Activated naive CD4-positive, alpha-beta T cell treated with anti-CD3 and anti-CD28 coated beads for 36 hours (primary cell): ENCODE measurements at places on chromosomes 1 and 21. TPM values are rescaled to one million over a fixed set of nuclear protein-coding genes. Genes with fewer than 3 reads are reported as not detected.

DNA sequence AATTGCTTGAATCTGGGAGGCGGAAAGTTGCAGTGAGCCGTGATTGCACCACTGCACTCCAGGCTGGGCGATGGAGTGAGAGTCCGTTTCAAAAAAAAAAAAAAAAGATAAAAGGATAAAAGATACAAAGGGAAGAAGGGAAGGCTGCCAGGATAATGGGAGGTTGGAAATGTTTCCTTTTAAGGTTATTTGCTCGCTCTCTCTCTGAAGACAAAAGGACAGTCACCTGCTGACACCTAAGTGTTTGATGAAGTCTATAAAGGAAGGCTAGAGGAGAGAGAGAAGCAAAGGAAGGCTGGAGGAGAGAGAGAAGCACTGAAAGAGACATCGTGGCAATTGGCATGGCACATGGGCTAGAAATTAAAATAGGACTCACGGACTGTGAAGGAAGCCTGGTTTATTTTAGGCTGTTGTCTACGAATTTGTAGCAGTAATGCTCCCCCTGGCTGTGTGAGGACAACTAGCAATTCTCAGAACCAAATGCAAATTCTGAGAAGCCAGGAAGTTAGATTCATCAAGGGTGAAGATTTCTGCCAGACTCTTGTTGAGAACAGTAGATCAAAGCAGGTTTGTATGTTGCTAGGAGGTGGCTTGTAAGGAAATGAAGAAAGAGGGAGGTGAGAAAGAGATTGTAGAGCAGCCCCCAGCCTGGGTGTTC, 154.2 kb downstream of the ZP4 start:
- no peak for DNase-seq

- DNase-seq = peak; percentile 23
Observed at GRCh38 chr1:100219883-100220282, 29.8 kb downstream of the DBT start.

Gene ANGPTL1
- not detected for total RNA-seq

Gene FCMR
- 52.1 TPM for total RNA-seq

Gene SIM2
- total RNA-seq = 0.94 TPM
